Heart left ventricle (tissue), 16 donors: ENCODE measurements at places on chromosomes 3 and 15. TPM values are rescaled to one million over a fixed set of nuclear protein-coding genes. Genes with fewer than 3 reads are reported as not detected.

DNA sequence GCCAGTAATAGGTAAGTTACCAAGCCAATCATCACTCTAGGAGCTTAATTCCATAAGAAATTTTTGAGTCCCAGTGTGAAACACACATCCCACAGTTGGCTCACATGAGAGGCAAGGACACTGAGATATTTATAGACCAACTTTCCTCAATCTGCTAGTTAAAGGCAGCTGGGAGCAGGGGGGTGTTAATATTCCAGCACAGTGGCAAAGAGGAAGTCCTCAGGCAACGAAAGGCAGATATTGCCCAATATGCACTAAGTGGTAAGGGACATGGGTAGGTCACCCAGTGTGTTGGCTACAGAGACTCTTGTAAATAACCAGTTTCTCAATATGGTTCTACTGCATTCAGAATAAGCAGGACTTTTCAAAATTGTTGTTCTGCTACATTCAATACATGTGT is 61.0 kb downstream of the TOP2B start:
- no peak for DNase-seq

DNA sequence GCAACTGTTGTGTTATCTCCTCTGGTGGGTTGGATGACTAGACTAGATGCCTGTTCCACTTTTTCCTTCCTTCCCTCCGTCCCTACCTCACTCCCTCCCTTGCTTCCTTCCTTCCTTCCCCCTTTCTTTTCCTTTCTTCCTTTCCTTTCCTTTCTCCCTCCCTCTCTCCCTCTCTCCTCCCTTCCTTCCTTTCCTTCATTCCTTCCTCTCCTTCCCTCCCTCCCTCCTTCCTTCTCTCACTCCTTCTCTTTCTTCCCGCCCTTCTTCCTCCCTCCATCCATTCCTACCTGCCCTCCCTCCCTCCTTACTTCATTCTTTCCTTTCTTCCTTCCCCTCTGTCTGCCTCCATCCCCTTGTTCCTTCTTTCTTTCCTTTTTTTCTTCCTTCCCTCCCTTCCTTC is 1045.3 kb downstream of the OTOL1 start:
- no peak for DNase-seq

GRCh38 chr3:5276934-5277333 is 89.4 kb downstream of the EDEM1 start:
- no peak for DNase-seq

DNA sequence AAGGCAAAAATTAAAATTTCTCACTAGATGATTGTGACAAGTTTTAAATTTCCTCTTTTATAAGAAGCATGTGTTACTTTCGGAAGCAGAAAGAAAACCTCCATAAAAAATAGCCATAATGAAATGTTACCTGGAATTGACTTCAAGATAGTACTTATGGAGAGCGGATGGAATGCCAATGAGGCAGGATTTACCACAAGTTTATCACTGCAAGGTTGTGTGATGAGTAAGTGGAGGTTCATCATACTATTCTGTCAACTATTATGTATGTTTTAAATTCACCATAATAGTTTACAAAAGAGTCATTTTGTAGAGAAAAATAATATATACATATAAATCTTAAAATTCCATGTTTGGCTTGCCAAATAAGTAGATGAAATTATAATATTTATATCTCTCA is 230.3 kb downstream of the SCAPER start:
- DNase-seq = no peak

DNA sequence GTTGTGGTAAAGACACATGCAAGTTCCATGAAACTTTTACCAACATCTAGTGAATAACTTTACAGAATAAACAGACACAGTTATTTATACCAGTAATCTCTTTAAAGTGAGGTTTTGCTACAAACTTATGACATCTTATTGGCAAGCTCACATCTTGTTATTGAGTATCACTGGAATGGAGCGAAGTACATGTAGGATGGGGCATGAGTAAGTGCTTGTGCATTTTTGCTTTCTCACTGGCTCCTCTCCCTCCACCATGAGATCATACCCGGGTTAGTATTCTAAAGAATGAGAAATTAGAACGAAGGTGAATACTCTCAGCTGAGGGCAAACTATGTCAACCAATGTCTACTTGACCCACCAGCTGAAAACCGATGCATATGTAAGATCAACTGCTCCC is 193.3 kb upstream of the ZNF717 start:
- no peak for DNase-seq

- no peak for DNase-seq
Observed at GRCh38 chr3:156293566-156293965, 173.2 kb downstream of the KCNAB1 start.

- no peak for DNase-seq
Observed at GRCh38 chr3:31096661-31097395, 202.4 kb upstream of the GADL1 start.

DNA sequence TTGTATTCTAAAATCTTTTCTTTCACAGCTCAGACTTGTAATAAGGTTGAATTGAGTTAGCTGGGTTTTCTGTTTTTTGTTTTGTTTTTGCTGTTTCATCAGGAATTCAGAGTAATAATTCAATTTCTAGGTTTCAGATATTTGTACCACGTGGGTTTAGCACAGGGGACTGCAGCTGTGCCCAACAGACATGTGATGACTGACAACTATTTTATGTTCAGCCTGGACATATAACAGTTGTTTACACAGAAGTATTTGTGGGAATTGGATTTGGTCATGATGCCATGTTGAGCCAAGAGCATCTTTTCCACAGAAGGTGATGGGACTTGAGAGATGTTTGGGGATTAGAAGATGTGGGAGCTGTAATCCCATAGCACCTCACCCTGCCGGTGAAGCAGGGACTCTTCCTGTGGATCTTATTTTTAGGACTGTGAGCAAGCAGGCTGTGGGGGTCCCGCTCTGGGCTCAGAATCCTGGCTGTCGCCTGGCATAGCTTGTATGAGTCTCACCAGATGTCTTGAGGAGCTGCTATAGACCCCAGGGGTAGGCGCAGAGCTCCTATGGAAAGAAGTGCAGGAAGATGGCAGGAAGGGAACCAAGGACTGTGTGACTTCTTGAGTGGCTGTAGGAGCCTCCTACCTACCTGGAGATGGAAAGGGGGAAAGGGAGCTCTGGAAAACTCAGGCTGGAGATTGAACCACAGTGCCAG is 23.7 kb downstream of the PXYLP1 start:
- no peak for DNase-seq

DNA sequence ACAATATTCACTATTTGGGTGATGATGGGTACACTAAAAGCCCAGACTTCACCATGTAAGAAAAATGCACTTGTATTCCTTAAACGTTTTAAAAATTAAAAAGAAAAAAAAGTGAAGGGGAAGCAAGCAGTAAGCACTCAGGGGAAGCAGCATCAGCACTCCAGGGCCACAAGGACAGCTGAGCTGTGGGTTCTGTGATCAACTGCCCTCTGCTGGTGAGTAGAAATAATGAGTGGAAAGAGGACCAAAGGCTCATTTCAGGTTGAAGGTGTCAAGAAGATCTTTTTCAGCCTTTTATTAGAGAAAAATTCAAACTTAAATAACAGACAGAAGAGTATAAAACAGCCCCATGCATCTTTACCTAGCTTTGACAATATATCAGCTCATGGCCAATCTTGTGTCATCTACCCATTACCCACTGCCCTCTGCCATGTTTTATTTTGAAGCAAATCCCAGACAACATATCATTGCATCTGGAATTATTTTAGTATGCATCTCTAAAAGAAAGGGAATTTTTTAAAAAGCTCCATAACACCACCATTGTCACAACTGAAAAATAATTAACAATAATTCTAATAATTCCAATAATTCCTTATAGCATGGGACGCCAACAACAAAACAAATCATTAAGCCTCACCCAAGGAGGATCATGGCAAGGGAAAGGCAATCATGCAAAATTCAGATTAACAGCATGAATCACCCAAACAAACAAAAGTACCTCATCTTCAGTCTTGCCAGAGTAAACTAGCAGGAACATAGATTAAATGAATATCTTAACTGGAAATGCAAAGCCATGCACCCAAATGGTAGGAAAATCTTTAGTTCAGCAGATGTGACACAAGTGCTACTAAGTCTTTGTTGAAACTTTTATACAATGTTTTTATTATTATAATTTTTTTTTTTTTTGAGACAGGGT is 42.5 kb downstream of the TAMM41 start:
- DNase-seq = peak; percentile 53

DNA sequence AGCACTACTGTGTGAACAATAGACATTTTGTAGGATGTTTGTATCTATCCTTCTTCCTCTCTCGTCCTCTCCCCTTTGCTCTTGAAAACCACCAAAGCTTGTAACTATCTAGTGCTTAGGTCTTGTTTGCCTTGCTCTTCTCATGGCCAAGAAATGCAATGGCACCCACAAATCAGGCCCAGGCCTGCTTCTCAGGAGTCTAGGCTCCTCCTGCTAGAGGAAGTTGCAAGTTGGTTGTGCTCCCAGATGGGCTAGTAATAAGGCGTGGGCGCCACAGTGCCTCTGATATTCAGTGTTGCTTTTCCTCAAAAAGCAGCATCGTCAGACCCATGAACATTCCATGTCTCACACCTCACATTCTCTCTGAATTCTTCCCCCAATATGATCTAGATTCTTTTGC is 28.7 kb downstream of the ZNF385D start:
- no peak for DNase-seq

DNA sequence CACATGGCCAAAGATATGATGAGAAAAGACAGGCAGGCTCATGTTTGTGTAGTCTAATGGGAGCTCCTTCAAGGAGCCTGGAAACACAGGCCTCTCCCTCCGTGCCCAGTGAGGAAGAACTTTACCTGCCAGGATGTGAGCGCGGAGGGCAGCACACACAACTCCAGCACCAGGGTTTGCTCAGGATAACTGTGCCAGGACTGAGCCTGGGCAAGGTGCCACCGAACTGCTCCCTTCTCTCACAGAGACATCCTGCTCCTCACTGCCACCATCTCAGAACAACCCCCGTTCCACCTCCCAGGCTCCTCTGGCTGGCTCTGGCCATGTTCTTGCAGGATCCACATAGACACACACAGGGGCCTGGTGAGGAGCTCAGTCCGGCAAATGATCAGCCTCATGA is 87.4 kb downstream of the NUP210 start:
- no peak for DNase-seq

GRCh38 chr3:24736701-24737100 is 242.1 kb upstream of the THRB start:
- no peak for DNase-seq

DNA sequence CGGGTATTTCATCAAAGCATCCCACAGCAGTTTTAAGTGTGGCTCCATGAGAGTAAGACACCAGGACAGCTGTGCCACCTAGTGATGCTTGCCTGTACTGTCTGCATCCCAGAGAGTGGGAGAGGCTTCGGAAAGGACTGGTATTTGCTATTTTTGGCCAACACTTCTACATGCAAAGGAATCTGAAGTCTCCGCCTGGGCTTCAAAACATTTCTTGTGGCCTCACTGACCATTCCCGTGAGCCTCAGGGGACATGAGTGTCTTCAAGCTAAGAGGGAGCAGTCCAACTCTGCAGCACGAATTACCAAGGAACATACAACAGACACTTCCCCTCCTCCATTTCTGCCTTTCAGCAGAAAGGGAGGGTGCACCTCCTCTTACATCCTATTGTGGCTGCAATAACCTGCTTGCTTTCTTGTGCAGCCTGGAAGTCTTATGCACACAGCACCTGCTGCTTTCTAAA is 177.5 kb downstream of the RORA start:
- DNase-seq = peak; percentile 37

- DNase-seq = no peak
Observed at GRCh38 chr3:39103791-39104552, 3.5 kb downstream of the GORASP1 start.

GRCh38 chr3:183260167-183260904 is 7.3 kb downstream of the B3GNT5 start:
- DNase-seq = no peak

DNA sequence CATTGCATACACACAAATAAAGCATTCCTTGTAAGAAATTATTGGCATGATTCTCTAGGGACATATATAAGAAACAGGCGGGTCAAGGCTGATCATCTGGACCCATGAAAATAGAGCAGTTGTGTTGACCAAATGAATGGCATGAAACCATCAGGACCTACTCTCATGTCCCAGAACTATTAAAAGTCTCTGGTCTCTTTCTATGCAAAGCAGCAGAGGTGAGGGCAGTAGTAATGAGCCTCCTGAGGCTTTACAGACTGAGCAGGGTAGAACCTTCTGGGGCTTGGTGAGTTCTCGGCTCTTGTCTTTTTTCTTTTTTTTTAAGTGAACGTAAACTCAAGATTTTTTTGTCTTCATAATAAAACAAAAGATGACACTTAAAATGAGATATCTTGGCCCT is 9.3 kb downstream of the GLDN start:
- DNase-seq = no peak

GRCh38 chr3:138594150-138594934 is at the start of gene CEP70:
Gene CEP70 (minus strand): TSS chr3:138594260. CDS start chr3:138572927, 21,333 bp downstream.
- peak; percentile 94 for DNase-seq

DNA sequence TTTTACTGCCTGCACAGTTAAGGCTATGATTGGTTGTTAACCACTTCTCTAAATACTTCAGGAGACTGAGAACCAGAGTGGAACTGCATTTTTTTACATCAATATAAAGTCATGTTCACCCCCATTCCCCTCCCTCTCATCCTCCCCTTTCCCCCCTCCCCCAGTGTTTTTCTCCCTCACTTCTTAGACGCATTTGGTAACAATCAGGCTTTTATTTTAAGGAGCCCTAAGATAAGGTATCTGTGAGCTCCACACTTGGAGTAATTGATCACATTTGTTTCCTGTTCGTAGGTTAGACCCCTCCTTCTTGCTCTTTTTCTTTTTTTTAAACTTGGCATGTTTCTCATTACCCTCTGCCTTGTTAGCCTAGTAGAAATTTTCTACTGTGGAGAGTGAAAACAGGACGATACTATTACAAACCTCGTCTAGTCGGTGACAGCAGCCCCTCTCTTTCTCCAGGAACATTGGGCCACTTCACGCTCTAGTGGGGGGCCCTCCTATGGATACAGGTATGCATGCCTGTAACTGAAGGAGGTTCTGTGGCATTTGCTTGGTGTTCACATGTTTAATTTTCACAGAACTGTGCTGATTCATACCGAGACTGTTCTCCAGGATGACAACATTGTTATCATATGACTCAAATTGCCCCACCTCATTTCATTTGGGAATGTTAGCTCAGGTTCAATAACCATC is 314.4 kb downstream of the MECOM start:
- DNase-seq = no peak

GRCh38 chr3:85303156-85303555 is 344.4 kb downstream of the CADM2 start:
- DNase-seq = no peak

DNA sequence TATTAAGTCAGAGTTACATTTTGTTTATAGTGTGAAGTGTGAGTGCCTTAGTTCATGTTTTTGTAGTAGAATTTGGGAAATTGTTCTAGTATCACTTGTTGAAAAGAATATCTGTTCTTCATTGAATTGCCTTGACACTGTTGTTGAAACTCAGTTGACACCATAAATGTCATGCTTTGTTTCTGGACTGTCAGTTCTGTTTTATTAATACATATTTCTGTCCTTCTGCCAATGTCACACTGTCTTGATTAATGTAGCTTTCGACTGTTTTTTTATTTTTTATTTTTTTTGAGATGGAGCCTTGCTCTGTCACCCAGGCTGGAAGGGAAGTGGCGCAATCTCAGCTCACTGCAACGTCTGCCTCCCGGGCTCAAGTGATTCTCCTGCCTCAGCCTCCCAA is 59.1 kb downstream of the CHD2 start:
- DNase-seq = no peak

Gene GPR27
- total RNA-seq = 5.0 TPM

Gene GPR156
- total RNA-seq = 0.24 TPM

Gene PPP2R3A
- total RNA-seq = 136 TPM

Gene RASA2
- total RNA-seq = 3.0 TPM

Gene ACAN
- total RNA-seq = 0.19 TPM

Gene COL8A1
- 18.3 TPM for total RNA-seq

Gene SLC9C1
- 3.8 TPM for total RNA-seq

Gene CCDC39
- total RNA-seq = not detected

Gene PLSCR2
- not detected for total RNA-seq

Gene CLDN16
- total RNA-seq = 0.41 TPM

Gene FGF7
- 23.4 TPM for total RNA-seq

Gene RBP2
- total RNA-seq = not detected

Gene OR5H1
- total RNA-seq = not detected
